ENCODE measurements at places on chromosomes 11 and 22.

DNA sequence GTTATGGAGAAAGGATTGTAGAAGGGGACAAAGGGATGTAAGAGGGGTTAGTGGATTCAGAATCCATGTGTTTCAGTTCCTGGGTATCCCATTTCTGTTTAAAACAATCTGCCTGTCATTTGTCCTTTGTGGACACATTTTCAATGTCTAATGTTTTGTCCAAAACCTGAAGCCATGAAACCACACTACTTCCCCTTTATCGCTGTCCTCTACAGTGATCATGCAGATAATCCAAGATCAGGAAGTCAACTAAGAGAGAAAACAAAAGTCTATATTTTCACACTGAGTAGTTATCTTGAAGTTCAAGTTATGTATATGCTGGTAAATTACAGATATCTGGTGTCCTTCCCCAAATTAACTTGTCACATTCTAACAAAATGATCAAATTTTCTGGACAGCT is 457.0 kb downstream of the NTM start:
- H3K27ac ChIP-seq: no peak overlapping the region
- no peak for DNase-seq
- H3K4me1 ChIP-seq: peaks cover 9% of the 10 kb centered on the region
- H3K36me3 ChIP-seq: no peaks in the 10 kb centered on the region
- H3K4me3 ChIP-seq: no peak overlapping the region

- H3K27ac ChIP-seq: peak overlapping the region; percentile 18
- no peaks in the 10 kb centered on the region for H3K27me3 ChIP-seq
- peaks cover 20% of the 10 kb centered on the region for H3K4me1 ChIP-seq
- peaks cover 8% of the 10 kb centered on the region for H3K36me3 ChIP-seq
Measured at GRCh38 chr22:38221908-38222796, 20.4 kb downstream of the MAFF start.

DNA sequence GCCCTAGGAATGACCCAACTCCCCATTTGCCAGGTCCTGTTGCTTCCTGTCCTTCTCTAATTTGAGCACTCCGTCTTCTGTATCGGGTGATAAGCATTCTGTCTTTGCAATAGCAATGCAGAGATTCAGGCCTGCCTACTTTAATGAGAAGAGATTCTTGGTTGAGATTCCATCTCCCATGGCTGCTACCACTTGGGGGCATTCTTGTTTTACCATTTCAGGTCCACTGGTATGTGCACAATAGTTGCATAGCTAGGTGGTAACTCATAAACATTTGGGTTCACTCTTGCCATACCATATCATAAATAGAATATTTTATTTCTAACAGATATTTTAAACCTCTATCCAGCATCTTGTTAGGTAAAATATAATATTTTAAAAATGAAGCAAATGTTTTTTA is 34.4 kb upstream of the CALCB start:
- DNase-seq: no peak
- no peaks in the 10 kb centered on the region for H3K4me1 ChIP-seq
- H3K27ac ChIP-seq: no peak overlapping the region
- peaks cover 6% of the 10 kb centered on the region for H3K27me3 ChIP-seq

GRCh38 chr11:116544721-116545120 is 228.1 kb downstream of the BUD13 start:
- H3K4me1 ChIP-seq: no peaks in the 10 kb centered on the region
- no peaks in the 10 kb centered on the region for H3K36me3 ChIP-seq
- H3K4me3 ChIP-seq: no peak overlapping the region
- no peak overlapping the region for H3K27ac ChIP-seq
- peaks cover 11% of the 10 kb centered on the region for H3K27me3 ChIP-seq
- DNase-seq: no peak

- no peak overlapping the region for H3K4me3 ChIP-seq
- H3K36me3 ChIP-seq: no peaks in the 10 kb centered on the region
- no peaks in the 10 kb centered on the region for H3K4me1 ChIP-seq
Measured at GRCh38 chr11:97894978-97895377, 1125.8 kb upstream of the CNTN5 start.

- H3K4me3 ChIP-seq: no peak overlapping the region
- H3K36me3 ChIP-seq: no peaks in the 10 kb centered on the region
- no peak overlapping the region for H3K27ac ChIP-seq
Measured at GRCh38 chr22:32574411-32574810, 99.8 kb downstream of the FBXO7 start.

- H3K4me1 ChIP-seq: peaks cover 48% of the 10 kb centered on the region
- H3K27me3 ChIP-seq: peaks cover 4% of the 10 kb centered on the region
- peaks cover 72% of the 10 kb centered on the region for H3K36me3 ChIP-seq
- H3K4me3 ChIP-seq: no peak overlapping the region
- no peak overlapping the region for H3K27ac ChIP-seq
Measured at GRCh38 chr11:32899438-32899837, 6.8 kb downstream of the QSER1 start.

GRCh38 chr22:25641650-25642049 is 77.2 kb downstream of the GRK3 start:
- H3K36me3 ChIP-seq: peaks cover 45% of the 10 kb centered on the region
- DNase-seq: no peak
- H3K4me3 ChIP-seq: no peak overlapping the region
- H3K27me3 ChIP-seq: no peaks in the 10 kb centered on the region
- no peak overlapping the region for H3K27ac ChIP-seq
- H3K4me1 ChIP-seq: peaks cover 5% of the 10 kb centered on the region

- H3K4me3 ChIP-seq: no peak overlapping the region
- H3K27me3 ChIP-seq: peaks cover 68% of the 10 kb centered on the region
- no peak for DNase-seq
- no peak overlapping the region for H3K27ac ChIP-seq
- peaks cover 11% of the 10 kb centered on the region for H3K4me1 ChIP-seq
- no peaks in the 10 kb centered on the region for H3K36me3 ChIP-seq
Measured at GRCh38 chr22:26846076-26846475, 188.7 kb downstream of the MIAT start.

DNA sequence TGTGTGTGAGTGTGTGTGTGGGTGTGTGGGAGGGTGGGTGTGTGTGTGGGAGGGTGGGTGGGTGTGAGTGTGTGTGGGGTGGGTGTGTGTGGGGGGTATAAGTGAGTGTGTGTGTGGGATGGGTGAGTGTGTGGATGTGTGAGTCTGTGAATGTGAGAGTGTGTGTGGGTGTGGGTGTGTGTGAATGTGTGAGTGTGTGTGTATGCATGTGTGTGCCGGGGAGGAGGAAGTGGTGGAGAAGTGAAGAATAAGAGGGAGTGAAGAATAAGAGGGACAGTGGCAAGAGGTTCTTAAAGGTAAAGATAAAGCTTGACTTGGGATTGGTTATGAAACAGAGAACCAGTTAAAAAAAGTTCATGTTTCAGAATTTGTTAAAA is 54.0 kb downstream of the PRR5L start:
- peaks cover 11% of the 10 kb centered on the region for H3K4me1 ChIP-seq
- peak overlapping the region; percentile 77 for H3K27ac ChIP-seq
- peaks cover 11% of the 10 kb centered on the region for H3K27me3 ChIP-seq
- H3K4me3 ChIP-seq: no peak overlapping the region
- no peaks in the 10 kb centered on the region for H3K36me3 ChIP-seq
- DNase-seq: no peak

- H3K27ac ChIP-seq: no peak overlapping the region
- H3K4me3 ChIP-seq: no peak overlapping the region
- peaks cover 39% of the 10 kb centered on the region for H3K36me3 ChIP-seq
- DNase-seq: no peak
- H3K4me1 ChIP-seq: peaks cover 34% of the 10 kb centered on the region
- no peaks in the 10 kb centered on the region for H3K27me3 ChIP-seq
Measured at GRCh38 chr11:6402561-6402981, 12.3 kb downstream of the SMPD1 start.

DNA sequence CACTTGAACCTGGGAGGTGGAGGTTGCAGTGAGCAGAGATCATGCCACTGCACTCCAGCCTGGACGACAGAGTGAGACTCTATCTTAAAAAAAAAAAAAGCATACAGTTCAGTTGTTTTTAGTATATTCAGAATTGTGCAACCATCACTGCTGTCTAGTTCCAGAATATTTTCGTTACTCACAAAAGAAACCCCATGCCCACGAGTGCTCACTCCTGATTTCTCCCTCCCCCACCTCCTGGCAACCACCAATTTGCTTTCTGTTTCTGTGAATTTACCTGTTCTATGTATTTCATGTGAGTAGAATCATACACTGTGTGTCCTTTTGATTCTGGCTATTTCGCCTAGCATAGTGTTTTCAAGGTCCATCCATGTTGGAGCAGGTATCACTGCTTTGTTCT is 24.8 kb downstream of the PTPRJ start:
- DNase-seq: no peak
- H3K36me3 ChIP-seq: no peaks in the 10 kb centered on the region
- peaks cover 45% of the 10 kb centered on the region for H3K4me1 ChIP-seq
- no peak overlapping the region for H3K4me3 ChIP-seq
- H3K27me3 ChIP-seq: peaks cover 3% of the 10 kb centered on the region

- no peaks in the 10 kb centered on the region for H3K36me3 ChIP-seq
- H3K27me3 ChIP-seq: no peaks in the 10 kb centered on the region
- no peak overlapping the region for H3K4me3 ChIP-seq
- H3K4me1 ChIP-seq: no peaks in the 10 kb centered on the region
- H3K27ac ChIP-seq: no peak overlapping the region
- no peak for DNase-seq
Measured at GRCh38 chr11:24900960-24901549, 404.2 kb downstream of the LUZP2 start.

DNA sequence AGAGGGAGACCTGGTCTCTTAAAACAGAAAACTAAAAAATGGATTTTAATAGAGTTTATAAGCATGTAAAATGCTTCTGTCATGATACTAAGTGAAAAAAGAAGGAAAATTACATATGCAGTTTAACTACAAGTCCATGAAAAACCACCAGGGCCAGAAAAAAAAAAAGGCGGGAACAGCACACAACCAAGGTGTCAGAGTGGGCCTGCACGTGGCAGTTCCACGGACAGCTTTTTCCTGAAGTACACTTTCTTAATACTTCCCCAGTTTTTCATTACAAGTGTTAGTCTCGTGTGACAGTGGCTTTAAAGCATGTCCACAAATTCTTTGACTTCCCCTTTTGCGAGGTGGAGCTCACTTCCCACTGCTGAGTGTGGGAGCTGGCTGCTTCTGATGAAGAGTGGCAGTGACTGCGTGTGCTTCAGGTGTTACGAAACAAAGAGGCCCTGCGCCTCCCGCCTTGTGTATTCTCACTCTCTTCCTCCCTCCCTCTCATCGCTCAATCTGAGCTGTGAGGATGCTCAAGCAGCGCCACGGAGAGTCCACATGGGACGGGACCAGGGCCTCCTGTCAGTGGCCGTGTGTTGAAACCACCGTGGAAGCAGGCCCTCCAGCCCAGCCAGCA is 16.4 kb downstream of the PPM1F start:
- DNase-seq: no peak
- no peak overlapping the region for H3K4me3 ChIP-seq
- H3K36me3 ChIP-seq: peaks cover 28% of the 10 kb centered on the region
- peaks cover 38% of the 10 kb centered on the region for H3K4me1 ChIP-seq
- no peak overlapping the region for H3K27ac ChIP-seq

DNA sequence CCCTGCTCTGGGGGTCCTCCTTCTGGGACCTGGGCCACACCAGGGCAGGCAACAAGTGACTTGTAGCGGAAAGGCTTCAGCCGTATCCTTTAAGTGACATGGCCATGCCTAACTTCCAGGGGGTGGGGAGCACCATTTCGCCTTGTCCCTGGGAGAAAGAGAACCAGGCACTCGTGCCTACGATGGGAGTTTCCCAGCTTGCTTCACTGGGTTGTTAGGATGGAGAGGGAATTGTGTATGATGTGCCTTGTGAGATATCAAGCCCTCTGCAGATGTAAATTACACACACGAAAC is 151.4 kb downstream of the CACNA1I start:
- H3K36me3 ChIP-seq: no peaks in the 10 kb centered on the region
- no peak for DNase-seq
- H3K27ac ChIP-seq: no peak overlapping the region
- no peak overlapping the region for H3K4me3 ChIP-seq

- peaks cover 6% of the 10 kb centered on the region for H3K4me1 ChIP-seq
- H3K36me3 ChIP-seq: peaks cover 14% of the 10 kb centered on the region
- DNase-seq: no peak
- H3K4me3 ChIP-seq: no peak overlapping the region
Measured at GRCh38 chr22:30008401-30008800, 71.9 kb upstream of the HORMAD2 start.

- H3K27me3 ChIP-seq: peaks cover 68% of the 10 kb centered on the region
- peaks cover 51% of the 10 kb centered on the region for H3K4me1 ChIP-seq
- H3K4me3 ChIP-seq: peak overlapping the region; percentile 55
- no peak overlapping the region for H3K27ac ChIP-seq
- H3K36me3 ChIP-seq: no peaks in the 10 kb centered on the region
- DNase-seq: peak; percentile 73
Measured at GRCh38 chr11:120564573-120565311, 53.2 kb downstream of the GRIK4 start.

DNA sequence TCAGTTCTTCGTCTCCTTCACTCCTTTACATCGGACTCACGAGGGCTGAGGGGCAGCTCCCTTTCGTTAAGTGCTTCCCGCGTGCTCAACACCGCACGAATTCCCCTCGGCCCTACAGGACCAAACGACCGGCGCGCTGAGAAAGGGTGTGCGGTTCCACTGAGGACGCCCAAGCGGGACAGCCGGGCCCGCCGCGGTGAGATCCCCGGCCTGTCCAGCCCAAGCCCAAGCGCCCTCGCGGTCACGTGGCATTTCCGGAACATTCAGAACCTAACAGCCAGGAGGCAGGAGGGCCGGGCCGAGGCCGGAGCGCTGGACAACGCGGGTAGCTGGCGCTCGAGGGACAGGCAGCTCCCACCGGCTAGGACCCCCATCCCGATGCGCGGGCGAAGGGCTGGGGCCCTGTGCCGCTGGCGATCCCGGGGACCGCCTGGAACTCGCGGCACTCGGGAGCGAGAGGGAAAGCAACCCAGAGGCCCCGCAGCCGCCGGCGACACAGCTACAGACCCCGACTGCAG is 737 bp upstream of the STIP1 start:
- DNase-seq: no peak
- H3K4me3 ChIP-seq: peak overlapping the region; percentile 93
- H3K27me3 ChIP-seq: no peaks in the 10 kb centered on the region
- H3K4me1 ChIP-seq: peaks cover 50% of the 10 kb centered on the region
- peaks cover 10% of the 10 kb centered on the region for H3K36me3 ChIP-seq

DNA sequence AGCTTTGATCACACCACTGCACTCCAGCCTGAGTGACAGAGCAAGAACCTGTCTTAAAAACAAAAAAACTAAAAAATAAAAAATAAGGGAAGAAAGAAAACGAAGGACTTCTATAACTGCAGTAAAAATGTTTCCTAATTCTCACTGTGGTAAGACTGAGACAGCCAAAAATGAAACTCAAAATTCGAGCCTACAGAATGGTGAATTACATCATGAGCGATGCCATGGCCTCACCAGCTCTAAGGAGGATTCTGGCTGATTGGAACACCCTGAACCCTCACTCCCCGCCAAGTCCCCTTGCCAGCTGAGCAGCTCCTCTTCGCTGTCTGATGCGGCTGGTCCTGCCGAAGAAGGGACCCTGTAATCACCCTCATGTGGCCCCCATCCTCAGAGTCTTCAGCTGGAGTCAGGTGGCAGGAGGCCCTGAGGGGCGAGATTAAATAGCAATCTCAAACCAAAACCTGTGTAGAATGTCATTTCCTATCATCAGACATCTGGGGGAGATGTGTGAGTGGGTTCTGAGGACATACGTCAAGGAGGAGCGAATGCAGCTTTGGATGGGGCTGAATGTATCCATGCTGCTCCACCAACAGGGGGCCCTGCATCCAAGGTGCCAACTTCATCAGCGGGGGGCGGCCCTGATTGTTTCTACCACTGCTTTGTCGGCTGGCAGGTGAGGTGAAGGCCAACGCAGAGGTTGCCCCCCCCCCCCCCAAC is 29.2 kb downstream of the PDGFB start:
- DNase-seq: no peak
- no peak overlapping the region for H3K4me3 ChIP-seq
- no peak overlapping the region for H3K27ac ChIP-seq
- peaks cover 28% of the 10 kb centered on the region for H3K27me3 ChIP-seq
- no peaks in the 10 kb centered on the region for H3K36me3 ChIP-seq
- peaks cover 13% of the 10 kb centered on the region for H3K4me1 ChIP-seq

Measured in nephron progenitor cell (in vitro differentiated cells).